Small intestine (tissue), 16 donors: ENCODE measurements at places on chromosomes 1 and 21. TPM values are rescaled to one million over a fixed set of nuclear protein-coding genes. Genes with fewer than 3 reads are reported as not detected.

The RHD gene
- polyA plus RNA-seq, result not detected

The TYW3 gene
- 17.9 TPM for polyA plus RNA-seq

DNA sequence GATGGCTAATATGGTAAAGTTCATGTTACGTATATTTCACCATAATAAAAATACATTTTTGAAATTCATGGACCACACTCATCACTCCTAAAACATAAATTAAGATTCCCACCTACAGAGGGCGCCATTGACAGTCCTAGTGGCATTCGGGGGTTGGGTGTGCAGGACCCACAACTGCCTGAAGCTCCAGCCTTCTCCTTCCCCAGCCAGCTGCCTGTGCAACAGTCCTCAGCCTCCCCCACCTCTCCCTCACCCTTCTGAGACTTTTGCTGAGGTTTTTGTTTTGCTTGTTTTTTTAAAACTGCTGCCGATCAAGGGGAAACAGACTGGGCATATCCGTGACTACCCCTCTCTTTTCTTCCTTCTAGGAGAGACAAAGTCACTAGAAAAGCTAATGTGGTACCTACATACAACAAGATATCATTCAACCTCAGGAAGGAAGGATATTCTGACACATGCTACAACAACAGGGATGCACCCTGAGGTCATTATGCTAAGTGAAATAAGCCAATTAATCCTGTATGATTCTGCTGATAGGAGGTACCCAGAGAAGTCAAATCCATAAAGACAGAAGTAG is 9.2 kb upstream of the EVA1C start:
- DNase-seq, result peak; percentile 68

DNA sequence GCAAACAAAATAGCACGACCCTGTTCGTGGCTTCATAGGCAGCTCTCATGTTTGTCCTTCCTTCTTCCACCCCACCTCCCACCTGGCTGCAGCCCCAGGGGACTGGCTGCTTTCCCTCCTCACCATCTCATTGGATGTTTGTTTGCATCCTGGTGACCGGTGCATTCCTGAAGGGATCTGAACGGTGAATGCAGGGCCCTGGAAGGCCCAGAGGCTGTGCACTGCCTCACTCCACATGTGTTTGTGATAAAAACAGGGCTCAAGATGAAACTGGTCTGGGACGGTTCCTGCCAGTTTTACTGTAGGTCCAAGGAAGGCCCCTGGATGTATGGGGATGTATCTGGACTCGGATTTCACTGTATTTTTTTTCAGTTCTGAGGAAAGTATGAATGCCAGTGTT is 42.8 kb downstream of the CNN3 start:
- no peak for DNase-seq

- DNase-seq, result no peak
Observed at GRCh38 chr1:212229654-212230053, 55.6 kb upstream of the PPP2R5A start.
